ENCODE measurements at places on chromosomes 13 and 19.

DNA sequence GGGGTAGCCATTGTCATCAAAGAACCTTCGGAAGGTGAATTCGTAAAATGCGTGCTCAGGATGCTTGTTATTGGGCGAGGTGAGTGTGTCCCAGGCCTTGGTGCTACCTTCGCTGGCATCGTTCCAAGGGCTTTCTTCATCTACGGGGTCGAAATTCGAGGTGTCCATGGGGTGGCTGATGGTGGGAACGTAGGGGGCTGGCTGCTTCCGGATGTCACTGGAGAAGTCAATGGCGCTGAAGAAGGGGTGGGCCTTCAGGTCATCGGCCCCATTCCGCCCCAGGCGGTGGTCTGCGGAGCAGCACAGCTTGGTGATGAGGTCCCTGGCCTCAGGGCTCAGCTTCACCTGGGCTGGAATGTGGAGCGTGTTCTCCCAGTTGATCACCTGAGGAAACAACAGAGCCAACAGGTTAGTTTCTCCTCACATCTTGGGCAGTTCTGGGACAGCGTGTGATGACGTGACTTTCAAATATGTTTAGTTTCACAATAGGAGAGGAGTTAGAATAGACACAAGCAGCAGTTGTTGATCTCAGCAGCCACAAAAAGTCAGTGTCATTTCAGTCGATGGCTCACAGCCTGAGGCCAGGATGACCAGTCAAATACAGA lies 72.5 kb upstream of the XPO4 start:
- DNase-seq: no peak

- DNase-seq: no peak
These were observed 333.9 kb downstream of the NALCN start for GRCh38 chr13:101082441-101082840.

DNA sequence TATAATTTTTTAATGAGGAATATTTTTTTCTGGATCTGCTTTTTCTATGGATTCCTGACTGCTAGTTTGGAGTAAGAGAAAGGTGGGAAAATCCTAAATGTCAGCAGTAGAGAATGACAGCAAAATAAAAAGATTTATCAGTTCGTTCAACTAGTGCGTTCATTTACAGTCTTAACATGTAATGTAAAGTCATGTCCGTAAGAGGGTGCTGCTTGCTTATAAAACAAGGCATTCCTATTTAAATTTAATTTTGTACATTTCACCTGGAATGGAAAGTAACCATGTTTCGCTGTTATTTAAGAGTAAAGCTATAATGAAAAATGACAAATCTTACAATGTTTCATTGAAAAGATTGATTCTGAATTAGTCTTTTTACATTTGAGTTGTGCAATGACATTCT lies 76.6 kb downstream of the ZMYM2 start:
- no peak for DNase-seq

GRCh38 chr13:69213396-69213795 lies 894.2 kb upstream of the ATXN8OS start:
- DNase-seq: no peak

DNA sequence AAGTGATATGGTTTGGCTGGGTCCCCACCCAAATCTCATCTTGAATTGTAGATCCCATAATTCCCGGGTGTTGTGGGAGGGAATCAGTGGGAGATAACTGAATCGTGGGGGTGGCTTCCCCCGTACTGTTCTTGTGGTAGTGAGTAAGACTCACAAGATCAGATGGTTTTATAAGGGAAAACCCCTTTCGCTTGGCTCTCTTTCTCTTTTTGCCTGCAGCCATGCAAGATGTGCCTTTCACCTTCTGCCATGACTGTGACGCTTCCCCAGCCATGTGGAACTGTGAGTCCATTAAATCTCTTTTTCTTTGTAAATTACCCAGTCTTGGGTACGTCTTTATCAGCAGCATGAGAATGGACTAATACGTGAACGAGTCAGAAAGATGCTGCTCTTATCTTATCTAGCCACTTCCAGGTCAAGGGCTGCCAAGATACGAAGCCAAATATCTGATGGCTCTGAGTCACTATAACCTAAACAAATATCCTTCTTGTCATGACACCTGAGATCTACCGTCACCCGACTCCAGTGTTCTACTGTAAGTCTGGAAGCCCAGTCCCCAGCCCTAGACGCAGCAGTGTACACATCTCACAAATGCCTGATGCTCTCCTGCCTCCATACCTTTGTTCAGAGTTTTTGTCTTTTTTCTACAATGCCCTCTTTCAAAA lies 45.9 kb downstream of the SLC15A1 start:
- DNase-seq: no peak

All from NT2/D1 (cell line).